Heart right ventricle (tissue), 16 donors: ENCODE measurements at places on chromosomes 5 and 9. TPM values are rescaled to one million over a fixed set of nuclear protein-coding genes. Genes with fewer than 3 reads are reported as not detected.

Gene ACTBL2
- not detected for total RNA-seq

- DNase-seq = no peak
- H3K4me3 ChIP-seq = no peak overlapping the region
- H3K4me1 ChIP-seq = no peaks in the 10 kb centered on the region
- H3K27ac ChIP-seq = no peak overlapping the region
- no peaks in the 10 kb centered on the region for H3K36me3 ChIP-seq
- no peaks in the 10 kb centered on the region for H3K27me3 ChIP-seq
These were observed 167.5 kb downstream of the MEF2C start for GRCh38 chr5:88715503-88715902.

GRCh38 chr9:2047144-2047671 is 32.1 kb downstream of the SMARCA2 start:
- peaks cover 76% of the 10 kb centered on the region for H3K36me3 ChIP-seq
- peaks cover 23% of the 10 kb centered on the region for H3K4me1 ChIP-seq
- DNase-seq = no peak
- no peak overlapping the region for H3K27ac ChIP-seq

- H3K27me3 ChIP-seq = no peaks in the 10 kb centered on the region
- H3K4me1 ChIP-seq = no peaks in the 10 kb centered on the region
- no peak overlapping the region for H3K4me3 ChIP-seq
- no peak for DNase-seq
These were observed 50.8 kb downstream of the AMBP start for GRCh38 chr9:114027159-114027862.

DNA sequence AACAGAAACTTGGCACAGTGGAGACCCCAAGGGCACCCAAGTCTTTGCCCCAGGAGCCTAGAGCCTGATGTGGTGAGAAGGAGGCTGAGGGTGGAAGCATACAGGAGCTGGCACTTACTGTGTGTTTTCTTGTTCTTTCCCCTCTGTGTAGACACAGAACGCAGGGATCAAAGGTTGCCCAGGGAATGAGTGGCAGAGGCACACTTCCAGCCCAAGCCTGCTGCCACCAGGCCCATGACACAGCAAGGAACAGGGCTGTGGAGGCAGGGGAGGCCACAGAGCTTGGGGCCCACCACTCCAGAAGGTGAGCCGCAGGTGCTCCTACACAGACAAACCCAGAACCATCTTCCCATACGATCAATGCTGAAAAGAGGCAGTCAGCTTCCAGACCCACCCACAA is 73.9 kb upstream of the S1PR3 start:
- no peak overlapping the region for H3K4me3 ChIP-seq
- H3K36me3 ChIP-seq = no peaks in the 10 kb centered on the region
- peaks cover 2% of the 10 kb centered on the region for H3K27me3 ChIP-seq
- no peaks in the 10 kb centered on the region for H3K4me1 ChIP-seq
- DNase-seq = no peak

DNA sequence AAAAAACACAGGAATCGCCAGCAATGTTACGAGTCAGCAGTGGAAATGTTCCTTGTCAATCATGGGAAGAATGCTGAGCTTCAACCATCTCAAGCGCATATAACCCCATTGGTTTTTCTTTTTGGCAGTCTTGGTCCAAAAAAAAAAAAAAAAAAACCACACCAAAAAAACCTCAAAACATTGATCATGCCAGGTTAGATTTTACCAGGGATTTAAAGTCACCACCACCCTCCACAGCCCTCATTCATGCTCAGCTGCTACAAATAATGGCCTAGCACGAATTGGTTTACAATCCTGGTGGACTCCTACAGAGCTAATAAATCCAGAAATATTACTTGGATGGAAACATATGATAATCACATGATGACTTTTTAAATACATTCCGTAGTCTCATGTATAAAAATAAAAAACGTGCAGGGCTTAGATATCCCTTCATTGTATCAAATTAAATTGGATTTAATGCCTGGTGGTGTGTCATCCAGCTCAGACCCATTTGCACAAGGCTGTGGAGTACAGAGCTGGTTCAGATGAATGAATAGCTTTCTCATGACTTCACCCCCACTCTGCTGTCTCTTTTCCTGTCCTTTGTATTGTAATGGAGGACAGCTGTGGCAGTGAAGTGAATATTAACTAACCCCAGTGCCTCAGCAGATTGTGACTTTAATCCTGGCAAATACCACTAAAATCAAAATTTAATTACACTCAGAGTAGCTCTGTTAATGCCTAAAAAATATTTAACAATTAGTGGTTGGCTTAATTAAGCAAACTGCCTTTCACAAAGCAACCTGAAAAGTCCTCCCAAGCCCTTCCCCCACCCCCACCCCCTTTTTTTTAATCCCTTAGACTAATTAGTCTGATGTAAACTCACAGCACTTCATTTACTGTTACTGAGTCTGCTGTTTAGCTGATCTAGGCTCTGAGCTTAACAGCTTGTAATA is 626.5 kb upstream of the ZNF608 start:
- no peak overlapping the region for H3K4me3 ChIP-seq
- H3K36me3 ChIP-seq = no peaks in the 10 kb centered on the region
- DNase-seq = no peak
- H3K4me1 ChIP-seq = no peaks in the 10 kb centered on the region
- no peak overlapping the region for H3K27ac ChIP-seq

- no peak for DNase-seq
- H3K27me3 ChIP-seq = peaks cover 3% of the 10 kb centered on the region
- no peaks in the 10 kb centered on the region for H3K36me3 ChIP-seq
- H3K27ac ChIP-seq = no peak overlapping the region
- no peak overlapping the region for H3K4me3 ChIP-seq
These were observed 121.7 kb upstream of the FAM120A start for GRCh38 chr9:93329629-93330280.
